ENCODE measurements at places on chromosomes 3 and 15.

DNA sequence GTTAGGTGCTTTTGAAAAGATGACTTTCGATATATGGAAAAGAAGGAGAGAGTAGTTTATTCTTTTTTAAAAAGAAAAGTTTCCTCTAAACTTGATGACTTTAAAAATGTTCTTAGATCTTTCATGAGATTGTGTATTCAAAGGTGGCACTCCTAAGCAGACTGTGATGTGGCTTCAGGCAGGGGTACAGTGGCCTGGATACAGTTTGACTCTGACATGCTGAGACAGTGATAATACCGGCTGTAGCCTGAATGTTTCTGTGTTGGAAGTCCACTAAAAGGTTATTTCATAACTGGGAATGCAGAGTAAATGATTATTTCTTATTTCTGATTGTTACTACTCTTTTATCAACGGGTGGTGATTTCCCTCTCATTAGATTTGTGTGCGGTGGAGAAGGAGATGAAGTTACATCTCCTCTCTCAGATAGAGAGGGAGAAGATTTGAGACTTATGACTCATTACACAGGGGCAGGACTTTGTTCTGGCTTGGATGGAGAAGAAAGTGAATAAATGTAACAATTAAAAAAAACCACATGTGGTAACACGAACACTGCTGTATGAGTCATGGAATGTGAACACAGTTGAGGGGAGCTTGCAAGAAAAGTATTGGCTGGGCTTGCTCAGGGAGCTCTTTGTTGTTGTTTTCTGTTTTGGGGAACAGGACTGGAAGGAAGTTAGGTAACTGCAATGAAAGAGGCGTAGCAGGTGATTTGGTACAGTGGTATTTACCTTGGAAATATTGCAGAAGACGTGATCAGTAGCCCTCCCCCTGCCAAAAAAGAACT is 21.6 kb downstream of the SPTSSB start:
- no peak for DNase-seq

DNA sequence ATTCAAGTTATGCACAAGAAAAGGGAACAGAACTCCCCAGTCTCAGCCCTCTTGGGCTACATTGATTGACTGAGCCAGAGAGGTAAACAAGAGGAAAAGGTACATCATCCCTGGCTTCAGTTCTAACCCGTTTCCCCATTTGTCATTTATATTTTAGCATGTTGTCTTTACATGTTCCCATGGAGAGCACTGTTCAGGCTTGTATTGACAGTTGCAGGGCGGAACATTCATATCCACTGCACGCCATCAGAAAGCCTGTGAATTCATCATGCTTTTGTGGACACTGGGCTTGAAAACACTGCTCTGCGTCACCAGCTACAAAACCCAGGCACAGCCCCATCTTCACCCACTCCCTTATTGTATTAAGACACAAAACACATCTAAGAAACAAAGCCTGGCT is 240.9 kb upstream of the EIF1B start:
- DNase-seq, result no peak

GRCh38 chr3:74651292-74651691 is 36.8 kb upstream of the CNTN3 start:
- DNase-seq, result no peak

DNA sequence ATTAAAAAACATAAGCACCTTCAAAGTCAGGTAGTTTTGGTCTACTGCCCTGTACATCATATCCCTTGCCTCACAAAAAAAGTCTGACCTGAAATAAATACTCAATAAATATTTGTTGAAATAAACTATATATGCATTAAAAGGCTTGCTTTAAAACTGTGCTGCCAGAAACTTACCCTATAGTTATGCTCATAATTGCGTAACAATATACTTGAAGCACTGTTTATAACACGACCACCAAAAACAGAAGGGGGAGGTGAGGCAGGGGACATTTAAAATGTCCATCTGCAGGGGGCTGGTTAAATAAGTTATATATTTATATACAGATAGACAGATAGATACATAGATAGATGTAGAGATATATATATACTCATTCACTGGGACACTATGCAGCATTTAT is 549.5 kb downstream of the MAGI1 start:
- DNase-seq, result no peak

DNA sequence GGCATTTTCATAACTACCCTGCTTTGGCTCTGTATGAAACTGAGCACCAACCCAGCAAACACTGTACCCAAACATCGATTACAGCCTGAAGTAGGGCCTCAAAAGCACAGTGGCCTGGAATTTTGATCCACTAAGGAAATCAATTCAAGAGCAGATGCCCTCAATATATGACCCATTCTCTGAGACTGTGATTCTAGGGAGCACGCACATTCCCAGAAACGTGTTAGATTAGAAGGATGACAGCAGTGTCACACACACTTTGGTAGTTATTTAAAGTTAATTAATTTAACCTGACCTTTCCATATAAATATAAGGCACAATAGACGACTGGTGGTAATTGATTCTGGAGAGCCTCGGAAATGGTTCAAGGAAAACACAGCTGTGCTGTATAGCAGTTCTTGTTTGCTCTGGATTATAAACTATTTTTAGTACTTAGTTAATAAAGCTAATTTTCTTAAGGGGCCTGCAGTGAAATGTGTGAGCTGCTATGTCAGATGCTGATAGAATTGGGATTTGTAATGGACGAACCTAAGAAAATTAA is 126.3 kb upstream of the ZNF385D start:
- no peak for DNase-seq

DNA sequence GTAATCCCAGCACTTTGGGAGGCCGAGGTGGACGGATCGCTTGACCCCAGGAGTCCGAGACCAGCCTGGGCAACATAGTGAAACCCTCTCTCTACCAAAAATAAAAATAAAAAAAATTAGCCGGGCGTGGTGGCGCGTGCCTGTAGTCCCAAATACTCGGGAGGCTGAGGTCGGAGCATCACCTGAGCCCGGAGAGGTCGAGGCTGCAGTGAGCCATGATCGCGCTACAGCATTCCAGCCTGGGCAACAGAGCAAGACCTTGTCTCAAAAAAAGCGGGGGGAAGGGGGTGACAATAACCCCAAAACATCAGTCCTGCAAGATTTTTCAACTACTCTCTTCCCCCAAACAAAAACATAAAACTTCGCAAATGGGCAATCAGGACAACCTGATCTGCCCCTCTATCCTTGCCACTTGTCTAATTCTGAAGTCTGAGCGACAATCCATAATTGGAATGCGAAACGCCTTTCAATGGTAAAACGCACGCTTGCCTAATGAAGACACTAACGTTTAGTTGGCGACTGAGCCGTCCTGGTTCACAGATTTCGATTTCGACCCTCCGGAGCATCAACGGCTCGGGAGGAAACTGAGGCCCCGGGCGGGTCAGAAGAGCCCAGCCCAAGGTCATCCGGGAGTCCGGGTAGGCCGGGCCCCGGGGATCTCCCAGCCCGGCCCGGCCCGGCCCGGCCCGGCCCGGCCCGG is 868 bp downstream of the BTBD1 start:
- peak; percentile 57 for DNase-seq

Measured in neural progenitor cell (in vitro differentiated cells).